ENCODE measurements at places on chromosomes 12 and 14.

- no peak for DNase-seq
Observed at GRCh38 chr14:67735336-67736147, 33.9 kb downstream of the RDH12 start.

DNA sequence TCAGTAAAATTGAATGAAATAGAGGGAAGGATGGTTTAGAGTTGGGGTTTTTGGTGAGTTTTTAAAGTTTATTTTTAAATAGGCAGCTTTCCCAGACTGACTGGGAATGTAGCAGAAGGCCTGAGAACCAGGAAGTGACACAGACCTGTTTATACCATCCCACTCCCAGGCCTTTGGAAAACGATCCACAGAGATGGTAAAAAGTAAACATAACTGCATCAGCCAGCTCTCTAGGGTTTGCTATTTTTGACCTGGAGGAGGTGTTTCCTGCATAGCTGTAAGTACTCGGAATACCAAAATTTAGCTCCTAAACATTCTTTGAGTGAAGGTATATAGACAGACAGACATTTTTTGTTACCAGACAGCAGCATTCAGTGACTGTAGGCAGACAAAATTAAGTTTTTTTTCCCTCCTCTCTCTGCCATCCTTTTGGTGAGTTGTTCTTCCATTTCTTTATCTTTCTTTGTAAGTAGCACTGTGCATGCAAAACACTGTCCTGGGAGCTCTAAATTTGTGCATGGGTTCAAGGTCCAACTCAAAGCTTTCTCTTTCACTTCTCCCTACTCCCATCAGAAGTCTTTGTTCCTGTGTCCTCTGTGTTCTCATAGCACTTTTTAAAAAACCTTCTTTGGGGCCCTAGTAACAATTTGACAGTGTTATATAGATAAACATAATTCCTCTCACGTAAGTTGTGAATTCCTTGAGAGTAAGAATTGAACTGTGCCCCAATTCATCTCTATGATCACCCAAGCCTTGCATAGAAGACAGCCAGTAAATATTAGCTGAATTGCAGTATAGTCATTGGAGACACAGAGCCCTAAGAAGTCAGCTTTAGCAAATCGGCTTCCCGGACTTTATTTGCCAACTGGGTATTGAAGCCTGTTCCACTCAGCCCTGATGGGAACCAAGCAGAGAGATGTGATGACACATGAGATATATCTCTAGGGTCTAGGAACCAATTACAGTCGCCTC, 37.4 kb downstream of the SUSD6 start:
- DNase-seq: no peak

DNA sequence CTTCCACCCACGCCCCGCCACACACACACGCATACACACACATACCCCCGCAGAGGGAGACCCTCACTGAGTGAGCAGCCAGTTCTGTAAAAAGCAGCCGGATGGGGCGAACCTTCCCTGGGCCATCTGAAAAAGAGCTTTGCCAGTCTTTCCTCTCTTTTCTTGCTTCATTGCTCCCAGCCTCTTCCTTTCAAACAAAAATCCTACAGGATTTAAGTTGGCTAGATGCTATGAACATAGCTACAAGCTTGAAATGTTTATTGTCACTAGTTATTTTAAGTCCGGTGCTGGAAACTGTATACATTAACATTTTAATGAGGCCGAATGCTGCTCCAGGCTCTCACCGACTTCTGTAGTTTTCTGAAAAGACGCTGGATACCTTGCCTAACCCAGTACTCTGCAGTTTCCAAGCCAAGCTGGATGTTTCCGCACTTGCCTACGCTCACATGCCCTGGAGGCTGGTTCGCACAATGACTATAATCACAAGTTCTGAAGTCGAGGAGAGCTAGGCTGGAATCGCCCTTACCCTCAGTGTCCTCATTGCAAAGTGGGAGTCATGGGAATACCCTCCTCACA, 39.2 kb downstream of the LTBP2 start:
- no peak for DNase-seq

- DNase-seq: no peak
Observed at GRCh38 chr12:43062201-43062895, 472.8 kb upstream of the PRICKLE1 start.

DNA sequence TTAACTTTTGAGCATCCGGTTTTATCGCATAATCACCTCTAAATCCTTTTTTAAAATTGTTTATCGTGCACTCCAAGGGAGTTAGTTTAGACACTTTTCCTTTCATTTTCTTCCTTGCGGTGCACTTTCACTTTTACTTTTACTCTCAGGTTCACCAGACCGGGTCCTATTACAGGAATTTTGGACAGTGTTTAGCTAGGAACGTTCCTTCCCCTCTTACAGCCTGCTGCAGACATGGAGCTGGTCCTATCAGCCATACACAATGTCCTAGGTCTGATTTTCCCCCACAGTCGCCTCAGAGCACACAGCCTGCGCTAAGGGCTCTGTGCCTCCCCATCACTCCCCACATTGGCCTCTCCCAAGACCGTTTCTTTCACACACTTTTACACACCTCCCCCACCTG, 103.9 kb downstream of the ALG10 start:
- no peak for DNase-seq

DNA sequence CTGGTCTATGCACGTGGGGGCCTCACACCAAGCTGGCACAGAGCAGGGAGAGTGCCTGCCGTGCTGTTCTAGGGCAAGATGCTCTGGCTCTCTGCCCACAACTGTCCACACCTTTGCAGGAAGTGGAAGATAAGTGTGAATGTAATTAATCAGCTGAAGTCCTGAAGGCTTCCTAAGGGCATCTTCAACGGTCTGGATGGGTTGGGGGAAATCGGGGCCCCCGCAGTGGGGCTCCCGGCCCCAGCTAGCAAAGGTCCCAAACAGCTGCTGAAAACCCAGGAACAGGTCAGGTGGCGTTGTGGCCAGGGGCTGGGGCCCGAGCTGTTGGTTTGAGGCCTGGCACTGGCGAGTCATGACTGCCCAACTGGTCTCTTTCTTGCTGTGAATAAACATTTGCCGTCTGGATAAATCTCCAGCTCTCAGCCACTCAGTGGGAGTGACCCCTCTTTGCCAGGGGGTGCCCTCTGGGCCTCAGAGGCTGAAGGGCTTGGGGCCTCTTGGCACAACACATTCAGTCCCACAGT, 6.7 kb upstream of the SLC25A29 start:
- no peak for DNase-seq

DNA sequence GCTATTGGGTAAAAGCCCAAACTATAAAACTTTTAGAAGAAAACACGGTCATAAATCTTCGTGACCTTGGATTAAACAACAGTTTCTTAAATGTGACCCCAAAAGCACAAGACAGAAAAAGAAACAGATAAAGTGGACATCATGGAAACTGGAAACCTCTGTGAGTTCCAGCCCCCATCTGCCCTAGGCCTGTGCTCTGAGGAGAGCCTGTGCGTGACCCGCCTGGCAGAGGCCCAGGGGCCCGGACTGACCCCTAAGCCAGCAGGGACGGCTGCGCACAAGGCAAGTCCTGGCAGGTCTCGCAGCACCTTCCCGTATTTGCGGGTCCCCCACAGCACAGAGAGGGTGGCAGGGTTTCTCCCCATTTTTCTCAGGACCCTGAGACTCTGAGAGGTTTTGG, 76.0 kb downstream of the CHGA start:
- DNase-seq: no peak

DNA sequence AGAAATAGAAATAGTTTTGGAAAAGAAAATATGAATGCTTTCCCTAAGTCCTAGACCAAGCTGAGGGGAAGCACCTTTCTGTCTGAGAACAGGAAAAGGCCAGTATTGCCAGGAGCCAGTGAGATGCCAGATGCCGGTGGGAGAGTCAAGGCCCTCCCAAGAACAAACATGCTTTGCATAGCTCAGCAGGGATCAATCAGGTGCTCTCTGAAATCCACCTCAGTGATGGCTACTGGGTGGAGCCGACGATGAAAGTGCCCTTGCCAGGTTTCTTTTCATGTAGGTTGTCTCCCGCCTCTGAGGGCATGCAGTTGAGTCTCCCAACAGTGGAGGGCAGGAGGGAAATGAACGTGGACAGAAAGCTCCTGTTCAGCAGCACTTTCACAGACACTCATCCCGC, 28.3 kb downstream of the DEGS2 start:
- no peak for DNase-seq

DNA sequence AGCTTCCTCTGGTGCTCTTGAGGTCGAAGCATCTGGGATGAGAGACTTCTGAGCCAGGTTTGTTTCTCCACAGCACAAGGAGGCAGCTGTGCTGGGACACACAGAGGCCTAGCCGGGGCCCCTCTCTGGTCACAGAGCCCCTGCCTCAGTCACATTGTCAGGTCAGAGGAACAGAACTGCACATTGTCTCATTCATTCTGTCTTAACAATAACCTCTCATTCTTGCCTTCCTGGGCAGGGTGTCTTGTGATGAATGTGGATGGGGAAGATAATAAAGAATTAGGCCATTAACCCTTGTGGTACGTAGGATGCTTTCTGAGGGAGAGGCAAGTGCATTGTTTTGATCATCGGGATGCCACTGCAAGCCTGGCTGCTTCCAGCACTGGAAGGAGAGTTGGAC, 29.8 kb downstream of the FNTB start:
- no peak for DNase-seq

DNA sequence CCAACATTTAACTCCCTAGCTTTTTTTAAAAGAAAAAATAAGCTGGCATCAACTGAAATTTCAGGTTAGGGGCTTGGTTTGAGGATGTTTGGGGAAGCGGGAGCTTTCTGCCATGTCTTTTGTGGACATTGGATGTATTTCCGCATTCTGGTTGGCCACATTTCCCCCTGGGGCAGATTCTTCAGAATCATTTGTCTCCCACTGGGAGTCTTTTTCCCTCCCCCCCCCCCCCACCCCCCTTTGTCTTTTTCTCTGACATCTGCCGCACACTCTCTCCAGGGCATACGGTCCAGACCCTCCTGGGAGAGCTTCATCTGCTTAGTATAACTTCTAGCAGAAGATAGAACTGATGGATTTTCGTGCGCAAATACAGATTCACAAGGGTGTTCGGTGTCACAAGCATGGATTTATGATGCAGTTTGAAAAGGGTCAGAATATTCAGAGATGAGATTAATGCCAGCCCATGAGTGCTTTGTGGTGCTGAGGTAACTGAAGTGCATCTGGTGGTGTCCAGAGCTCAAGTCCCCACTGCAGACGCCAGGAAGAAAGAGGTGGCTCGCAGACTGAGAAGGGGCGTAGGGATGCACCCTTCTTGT, 40.2 kb downstream of the ETV6 start:
- no peak for DNase-seq

DNA sequence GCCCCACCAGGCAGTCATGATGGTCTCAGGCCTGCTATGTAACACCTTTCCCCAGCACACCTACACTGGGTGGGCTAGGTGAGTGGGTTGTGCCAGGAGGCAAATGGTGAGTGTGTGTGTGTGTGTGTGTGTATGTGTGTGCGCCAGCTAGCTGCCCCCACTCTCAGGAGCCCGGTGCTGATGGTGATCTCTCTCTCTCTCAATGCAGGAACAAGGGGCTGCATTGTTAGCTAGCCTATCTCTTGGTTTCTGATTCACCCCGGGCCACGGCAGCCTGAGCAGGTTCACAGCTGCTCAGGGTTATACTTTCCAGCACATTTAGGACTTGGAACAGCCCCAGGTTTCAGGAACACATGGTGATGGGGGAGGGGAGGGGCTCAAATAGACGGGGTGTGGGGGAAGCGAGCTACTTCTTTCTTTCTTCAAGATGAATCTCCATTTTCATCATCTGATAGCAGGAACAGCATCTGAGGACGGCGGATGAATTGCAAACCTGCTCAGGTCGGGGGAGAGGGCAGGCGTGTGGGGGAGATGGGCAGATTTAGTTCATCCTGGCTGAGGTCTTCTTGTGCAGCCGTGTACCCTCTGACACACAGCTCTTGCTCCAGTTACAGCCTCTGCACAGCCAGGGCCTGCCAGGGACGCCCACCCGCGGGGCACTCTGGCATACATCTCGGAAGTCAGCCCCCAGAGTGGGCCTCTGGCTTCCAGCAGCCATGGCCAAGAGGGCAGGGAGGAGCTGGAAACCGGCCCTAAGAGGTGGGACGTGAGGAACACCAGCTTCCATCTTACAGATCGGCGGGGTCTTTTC, 137.6 kb downstream of the ZFP36L1 start:
- peak; percentile 16 for DNase-seq
